ENCODE measurements at places on chromosomes 5 and 9.
A peak's percentile ranks its signal among the peaks of the same experiment; 100 is the strongest.

- no peak for DNase-seq
Measured at GRCh38 chr5:179796877-179797608, 3.3 kb downstream of the LTC4S start.

DNA sequence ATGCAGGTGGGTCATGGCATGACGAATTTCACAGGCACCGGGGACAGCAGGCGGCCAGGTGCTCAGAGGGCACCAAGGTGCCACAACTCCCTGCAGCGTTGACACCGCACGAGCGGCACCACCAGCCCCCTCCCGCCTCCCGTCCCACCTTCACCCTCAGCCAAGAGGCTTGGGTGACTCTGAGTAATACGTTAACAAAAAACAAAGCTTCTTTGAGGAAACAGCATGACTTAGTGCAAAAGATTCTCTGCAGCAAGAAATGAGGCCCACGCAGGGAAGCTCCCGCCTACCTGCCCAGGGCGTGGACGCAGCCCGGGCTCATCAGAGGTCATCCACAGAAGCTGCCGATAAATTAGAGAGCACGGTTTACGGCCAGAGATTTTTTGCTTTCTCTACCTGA is 4.1 kb downstream of the TMEM250 start:
- no peak for DNase-seq

DNA sequence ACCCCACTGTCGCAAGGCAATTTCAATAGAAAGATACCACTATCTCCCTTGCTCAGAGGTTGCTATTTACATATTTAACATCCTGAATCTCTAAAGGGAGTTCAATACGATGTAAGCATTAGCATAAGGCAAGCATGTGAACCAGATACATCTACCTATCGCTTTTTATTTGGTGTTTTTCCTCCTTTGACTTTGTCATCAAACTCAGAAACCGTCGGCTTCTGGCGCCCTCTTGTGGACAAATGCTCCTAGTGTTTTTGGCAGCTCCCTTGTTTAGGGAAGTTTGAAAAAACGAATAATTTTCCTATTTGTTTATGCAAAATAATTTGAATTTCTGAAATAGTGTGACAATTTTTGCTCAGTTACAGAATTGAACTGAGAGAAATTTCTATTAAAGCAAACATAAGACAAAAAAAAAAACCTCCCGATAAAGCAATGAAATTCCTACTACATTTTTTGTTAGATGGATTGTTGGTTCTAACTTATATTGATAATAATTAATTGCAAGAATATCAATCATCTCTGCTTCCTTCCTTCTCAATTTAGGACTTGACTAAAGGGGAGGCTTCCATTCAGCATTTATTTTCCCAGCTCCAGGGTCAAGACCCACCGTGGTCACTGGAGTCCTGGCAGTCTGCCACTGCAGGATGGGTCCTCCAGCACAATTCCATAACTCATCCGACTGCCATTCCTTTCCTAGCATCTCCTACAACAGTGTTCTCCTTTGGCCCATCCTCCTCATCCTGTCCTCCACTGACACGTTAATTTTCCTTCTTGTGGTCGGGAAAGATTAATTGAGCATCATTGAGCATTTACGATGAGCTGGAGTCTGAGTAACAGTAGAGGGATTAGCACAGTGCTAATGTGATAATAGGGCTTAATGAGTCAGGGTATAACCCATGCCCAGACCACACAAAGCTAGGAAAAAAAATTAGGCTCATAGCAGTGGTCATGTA is 131.8 kb upstream of the CHD1 start:
- DNase-seq = peak; percentile 88

DNA sequence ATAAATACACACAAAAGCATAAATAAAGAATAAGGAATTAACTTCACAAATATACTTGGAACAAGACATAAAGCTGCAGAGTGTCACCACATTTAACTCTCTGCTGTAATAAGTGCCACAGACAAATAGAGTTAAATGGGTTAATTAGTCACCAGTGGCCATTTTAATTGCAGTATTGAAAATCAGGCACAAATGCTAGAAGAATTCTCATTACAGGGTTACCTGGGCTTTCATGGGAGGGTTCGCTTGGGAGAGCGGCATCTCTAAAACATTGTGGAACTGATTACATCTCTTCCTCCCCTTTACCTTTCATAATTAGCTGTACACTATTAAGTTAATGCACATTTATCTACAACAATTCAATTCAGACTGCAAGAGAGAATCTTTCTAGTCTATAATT is 505.3 kb upstream of the DAP start:
- no peak for DNase-seq

- no peak for DNase-seq
Measured at GRCh38 chr9:110828264-110828663, 159.7 kb downstream of the MUSK start.

DNA sequence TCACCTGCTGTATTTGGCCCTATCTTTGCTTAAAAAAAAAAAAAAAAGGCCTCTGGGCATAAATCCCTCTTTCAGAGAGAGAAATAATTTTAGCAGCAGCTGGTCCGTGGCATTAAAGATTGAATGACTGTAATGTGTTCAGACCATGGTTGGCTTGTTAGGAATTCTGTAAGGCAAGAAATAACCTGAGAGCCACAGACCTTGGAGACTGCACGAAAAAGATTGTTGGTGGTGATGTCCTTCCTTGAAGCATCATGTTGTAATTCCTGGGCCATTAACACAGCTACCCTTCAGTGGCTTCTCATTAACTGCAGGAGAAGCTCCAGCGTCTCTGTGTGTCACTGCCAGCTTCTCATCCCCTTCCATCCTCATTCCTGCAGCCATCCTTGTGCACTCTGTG is 79.0 kb downstream of the SGCD start:
- no peak for DNase-seq

- no peak for DNase-seq
Measured at GRCh38 chr5:31598640-31599611, 40.0 kb upstream of the PDZD2 start.

GRCh38 chr9:97348871-97349270 is 41.4 kb downstream of the CCDC180 start:
- no peak for DNase-seq

GRCh38 chr9:38067859-38068681 is 957 bp downstream of the SHB start:
- DNase-seq = no peak

- DNase-seq = no peak
Measured at GRCh38 chr9:89518466-89519365, 20.8 kb upstream of the SEMA4D start.

DNA sequence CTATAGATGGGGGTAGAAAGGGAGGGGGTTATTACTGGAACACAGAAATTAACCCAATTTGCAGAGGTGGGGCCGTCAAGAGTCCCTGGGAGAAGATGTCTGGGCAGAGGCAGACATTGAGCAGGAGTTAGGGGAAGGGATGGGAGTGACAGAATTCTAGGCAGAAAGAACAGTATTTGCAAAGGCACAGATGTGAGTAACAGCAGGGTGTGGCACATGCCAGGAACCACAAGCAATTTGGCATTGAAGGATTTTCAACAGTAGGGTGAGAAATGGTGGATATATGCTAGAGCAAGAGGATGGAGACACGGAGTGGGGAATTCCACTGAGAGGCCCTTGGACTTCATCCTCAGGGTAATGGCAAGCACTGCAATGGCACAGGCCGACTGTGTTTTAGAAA is 71.6 kb upstream of the FRRS1L start:
- no peak for DNase-seq

- no peak for DNase-seq
Measured at GRCh38 chr9:113261917-113262671, 13.3 kb downstream of the CDC26 start.

DNA sequence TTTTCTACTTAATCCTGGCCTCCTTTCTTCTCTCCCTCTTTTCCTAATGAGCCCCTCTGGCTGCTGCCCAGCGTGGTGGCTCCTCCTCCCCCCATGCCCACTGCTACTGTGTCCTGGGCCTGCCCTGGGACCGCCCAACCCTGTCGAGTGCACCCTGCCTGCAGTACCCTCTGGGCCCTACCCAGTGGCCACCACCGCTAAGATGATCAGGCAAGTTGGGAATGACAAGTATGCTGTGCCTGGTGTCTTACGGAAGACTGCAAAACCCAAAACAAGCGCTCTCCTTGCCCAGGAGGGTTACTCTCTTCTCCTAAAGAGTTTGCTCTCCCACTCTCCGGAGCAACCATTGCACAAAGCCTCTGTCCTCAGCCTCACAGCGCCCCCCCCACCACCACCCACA is 273.7 kb downstream of the SYK start:
- no peak for DNase-seq

DNA sequence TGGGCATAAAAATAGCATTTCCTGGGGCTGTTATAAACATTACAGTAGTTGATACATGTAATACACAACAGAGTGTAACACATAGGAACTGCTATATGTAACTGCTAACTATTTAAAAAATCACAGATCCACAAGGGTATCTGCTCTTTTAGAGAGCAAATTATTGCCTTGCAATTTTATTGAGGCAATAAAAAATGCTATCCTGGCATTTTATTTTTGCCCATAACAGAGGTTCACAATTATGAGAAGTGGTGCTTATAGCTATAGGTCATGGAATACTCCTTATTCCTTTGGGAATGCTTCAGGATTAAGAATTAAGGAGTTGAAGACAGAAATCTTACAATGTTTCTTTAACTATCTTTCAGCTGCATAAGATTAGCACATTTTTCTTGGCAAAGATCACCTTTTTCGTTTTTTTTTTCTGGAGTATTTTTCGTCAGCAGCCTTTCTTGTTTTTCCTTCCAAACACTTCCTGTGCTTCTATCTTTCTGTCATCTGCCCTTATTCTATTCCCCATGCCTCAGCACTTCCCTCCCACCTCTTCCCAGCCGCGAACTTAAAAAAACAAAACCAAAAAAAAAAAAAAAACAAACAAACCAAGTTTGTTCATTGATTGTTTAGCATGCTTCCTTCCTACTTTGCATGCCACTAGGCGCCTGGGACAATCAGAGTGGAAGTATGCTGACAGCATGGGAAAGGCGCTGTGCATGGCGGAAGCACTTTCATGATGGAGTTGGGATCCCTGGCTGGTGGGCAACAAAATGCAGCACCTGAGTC is 264.2 kb downstream of the MAST4 start:
- DNase-seq = no peak

GRCh38 chr5:72074251-72074650 is 33.0 kb upstream of the MAP1B start:
- DNase-seq = no peak

GRCh38 chr9:136244122-136244968 is 1.3 kb downstream of the QSOX2 start:
- DNase-seq = peak; percentile 29

- no peak for DNase-seq
Measured at GRCh38 chr9:124343533-124344290, 71.5 kb downstream of the PSMB7 start.

GRCh38 chr5:74404574-74405508 is 235.7 kb downstream of the ENC1 start:
- no peak for DNase-seq

- DNase-seq = no peak
Measured at GRCh38 chr5:136246122-136246521, 53.2 kb upstream of the SMIM32 start.

DNA sequence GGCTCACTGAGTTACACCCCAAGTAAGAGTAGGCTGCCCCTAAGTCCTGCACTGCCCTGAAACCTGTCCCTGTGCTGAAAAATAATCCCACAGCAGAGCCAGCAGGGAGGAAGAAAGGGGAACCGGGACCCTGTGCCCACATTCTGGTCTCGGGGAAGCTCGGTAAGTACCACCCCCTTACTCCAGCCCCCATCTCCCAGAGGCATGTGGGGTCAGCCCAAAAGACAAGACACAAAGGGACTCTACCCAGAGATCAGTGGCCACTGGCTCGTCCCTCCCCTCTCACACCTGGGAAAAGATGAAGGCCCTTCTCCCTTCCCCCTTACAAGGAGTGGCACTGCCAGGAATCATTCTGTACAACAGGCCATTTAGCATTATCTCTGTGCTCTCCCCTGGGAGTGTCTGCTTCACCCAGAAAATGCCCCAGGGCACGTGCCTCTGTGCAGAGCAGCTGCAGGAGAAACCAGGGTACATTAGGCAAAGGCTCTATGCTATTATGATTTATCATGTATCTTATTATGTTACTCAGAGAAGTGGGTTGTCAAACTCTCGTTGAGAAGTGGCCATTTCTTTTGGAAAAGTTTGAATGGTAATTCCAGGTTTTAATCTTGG is 71.3 kb downstream of the NDFIP1 start:
- DNase-seq = no peak

DNA sequence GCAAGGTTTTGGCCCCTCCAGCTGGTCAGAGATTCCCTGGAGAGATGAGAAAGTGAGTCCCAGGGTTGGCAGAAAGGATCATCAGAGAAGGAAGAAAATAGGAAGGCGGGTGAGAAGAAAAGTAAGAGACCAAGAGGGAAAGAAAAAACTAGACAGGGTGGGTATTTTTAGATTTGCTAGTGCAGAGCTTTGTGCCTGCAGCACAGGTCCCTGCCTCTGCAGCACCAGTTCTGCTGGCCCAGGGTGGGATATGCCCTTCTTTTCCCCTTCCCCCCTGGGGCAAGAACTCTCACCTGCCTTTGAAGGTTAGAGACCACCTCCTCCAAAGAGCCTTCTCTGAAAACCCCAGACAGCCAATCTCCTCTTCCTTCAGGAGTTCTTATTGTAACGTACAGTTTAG is 90.3 kb upstream of the EGFLAM start:
- DNase-seq = no peak

DNA sequence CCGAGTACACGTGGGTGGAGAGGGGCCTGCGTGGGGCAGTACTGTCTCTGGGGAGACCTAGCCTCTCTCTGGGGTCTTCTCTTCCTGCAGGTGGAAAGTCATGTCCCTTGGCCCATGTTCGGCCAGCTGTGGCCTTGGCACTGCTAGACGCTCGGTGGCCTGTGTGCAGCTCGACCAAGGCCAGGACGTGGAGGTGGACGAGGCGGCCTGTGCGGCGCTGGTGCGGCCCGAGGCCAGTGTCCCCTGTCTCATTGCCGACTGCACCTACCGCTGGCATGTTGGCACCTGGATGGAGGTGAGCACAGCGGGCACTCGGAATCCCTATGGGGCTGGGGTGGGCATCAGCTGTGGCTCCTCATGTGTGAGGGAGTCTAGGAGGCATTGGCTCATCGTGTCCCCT is 5.5 kb upstream of the CACFD1 start:
- DNase-seq = no peak

GRCh38 chr9:73200694-73201452 is 49.2 kb downstream of the ANXA1 start:
- DNase-seq = peak; percentile 18

DNA sequence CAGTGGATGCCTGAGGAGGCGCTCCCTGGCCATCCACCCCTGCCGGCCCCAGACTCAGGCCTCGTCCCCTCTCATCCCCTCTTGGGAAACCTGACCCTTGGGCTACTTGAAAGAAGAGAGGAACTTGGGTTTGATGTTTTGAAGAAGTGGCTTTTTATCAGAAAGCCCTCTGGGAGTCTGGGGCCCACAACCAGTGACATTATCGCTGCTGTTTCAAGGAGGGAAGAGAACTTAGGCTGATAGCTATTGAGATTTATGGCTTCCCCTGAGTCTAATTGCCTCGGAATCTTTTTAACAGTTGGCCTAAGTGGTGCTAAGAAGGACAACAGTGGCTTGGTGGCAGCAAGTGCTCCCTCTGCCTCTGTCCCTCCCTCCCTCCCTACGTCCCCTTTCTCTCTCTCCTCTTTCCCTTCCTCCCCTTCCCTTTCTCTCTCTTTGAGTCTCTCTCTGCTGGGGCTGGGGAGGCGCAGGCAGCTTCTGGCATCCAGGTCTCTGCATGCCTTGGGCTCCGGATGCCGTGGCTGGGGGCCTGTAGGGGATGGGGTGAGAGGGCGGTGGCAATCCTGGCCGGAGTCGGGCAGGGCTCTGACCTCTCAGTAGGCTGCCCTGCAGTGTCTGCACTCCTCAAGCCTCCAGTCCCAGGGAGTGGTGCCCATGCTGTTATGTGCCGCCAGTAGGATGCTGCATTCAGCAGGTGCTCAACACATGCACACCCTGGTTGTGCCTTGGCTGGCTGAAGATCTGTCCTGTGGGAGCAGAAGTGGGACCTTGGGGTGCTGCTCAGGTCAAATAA is 49.6 kb upstream of the RXRA start:
- no peak for DNase-seq
